ENCODE measurements at places on chromosomes 13 and 19. TPM values are rescaled to one million over a fixed set of nuclear protein-coding genes. Genes with fewer than 3 reads are reported as not detected.

LIPE gene
- total RNA-seq = not detected

PROZ gene
- total RNA-seq = not detected

CLDND2 gene
- not detected for total RNA-seq

ANKLE1 gene
- 1.3 TPM for total RNA-seq

C19orf73 gene
- 1.1 TPM for total RNA-seq

KIR3DL1 gene
- total RNA-seq = not detected

PCSK4 gene
- total RNA-seq = 1.9 TPM

DENND1C gene
- total RNA-seq = not detected

EHD2 gene
- total RNA-seq = 0.37 TPM

CCNA1 gene
- 0.13 TPM for total RNA-seq

LRRC63 gene
- 0.82 TPM for total RNA-seq

ALDH16A1 gene
- 16.7 TPM for total RNA-seq
